ENCODE measurements at places on chromosomes 1 and 21.

DNA sequence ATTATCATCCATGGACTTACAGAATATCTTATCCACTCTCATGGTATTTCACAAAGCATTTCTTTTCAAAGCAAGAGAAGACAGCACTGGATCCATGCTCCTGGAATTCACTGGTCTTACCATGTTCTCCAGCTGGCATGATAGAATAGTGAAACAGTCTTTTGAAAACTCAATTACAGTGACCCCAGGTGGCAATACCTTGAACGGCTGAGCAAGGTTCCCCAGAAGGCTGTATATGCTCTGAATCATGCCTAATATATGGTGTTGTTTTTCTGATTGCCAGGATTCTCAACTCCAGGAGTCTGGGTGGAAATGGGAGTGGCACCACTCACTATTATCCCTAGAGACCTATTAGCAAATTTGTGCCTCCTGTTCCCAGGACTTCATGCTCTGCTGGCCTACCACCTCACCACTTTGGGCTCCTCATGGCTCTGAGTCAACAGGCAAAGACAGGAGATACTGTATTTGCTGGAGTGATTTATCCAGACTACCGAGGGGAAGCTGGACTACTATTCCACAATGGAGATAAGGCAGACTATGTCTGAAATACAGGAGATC, 87.6 kb downstream of the CATSPERE start:
- DNase-seq: no peak

GRCh38 chr1:53678507-53678906, 60.5 kb downstream of the GLIS1 start:
- DNase-seq: no peak

DNA sequence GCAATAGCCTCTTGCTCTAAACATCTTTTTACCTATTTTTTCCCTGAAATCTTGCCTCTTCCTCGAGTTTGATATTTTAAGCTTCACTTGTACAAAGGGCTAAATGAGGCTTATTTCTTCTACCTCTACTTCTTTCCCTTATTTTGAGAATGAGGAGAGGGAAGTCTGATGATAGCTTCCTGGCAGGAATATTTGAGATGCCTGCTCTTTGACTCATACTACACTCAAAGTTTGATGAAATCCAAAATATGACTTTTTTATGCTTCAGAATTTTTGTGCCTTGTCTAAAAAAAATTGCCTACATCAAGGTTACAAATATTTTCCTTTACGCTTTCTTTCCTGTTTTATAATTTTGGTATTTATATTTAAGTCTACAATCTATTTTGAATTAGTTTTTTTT, 624.4 kb upstream of the PLXNA2 start:
- DNase-seq: no peak

- no peak for DNase-seq
Measured at GRCh38 chr1:42732126-42732680, 7.8 kb downstream of the CLDN19 start.

DNA sequence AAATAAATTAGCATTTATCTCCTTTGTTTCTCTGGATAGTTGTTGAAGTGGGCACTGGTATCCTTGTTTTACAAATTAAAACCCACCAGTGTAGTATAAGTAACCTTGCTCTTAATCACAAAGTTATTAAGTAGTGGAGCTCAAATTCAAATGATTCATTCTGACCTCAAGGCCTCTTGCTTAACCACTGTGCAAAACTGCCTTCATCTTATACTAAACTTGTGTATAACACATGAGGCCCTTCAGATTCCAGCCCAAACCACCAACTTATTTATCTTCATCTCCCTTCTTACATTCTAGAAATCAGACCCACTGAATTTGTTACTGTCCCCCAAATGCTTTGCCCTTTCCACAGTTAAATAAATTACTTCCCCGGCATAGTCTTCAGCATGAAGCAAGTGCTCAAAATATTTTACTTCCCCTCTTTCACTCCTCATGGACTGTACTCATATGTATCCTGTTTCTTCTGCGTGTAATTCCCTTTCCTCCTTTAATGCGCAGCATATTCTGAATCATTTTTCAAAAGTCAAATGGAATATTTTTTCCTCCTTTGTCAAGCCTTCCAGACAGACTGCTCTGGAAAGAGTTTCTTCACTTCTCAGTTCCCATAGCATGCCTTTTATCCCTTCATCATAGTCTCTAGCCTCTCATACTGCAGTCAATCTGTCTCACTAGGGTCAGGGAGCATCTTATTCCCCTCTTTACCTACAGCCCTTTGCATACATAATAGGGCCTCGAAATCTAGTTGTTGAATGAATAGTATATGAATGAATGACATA, 19.0 kb upstream of the DNASE2B start:
- no peak for DNase-seq

DNA sequence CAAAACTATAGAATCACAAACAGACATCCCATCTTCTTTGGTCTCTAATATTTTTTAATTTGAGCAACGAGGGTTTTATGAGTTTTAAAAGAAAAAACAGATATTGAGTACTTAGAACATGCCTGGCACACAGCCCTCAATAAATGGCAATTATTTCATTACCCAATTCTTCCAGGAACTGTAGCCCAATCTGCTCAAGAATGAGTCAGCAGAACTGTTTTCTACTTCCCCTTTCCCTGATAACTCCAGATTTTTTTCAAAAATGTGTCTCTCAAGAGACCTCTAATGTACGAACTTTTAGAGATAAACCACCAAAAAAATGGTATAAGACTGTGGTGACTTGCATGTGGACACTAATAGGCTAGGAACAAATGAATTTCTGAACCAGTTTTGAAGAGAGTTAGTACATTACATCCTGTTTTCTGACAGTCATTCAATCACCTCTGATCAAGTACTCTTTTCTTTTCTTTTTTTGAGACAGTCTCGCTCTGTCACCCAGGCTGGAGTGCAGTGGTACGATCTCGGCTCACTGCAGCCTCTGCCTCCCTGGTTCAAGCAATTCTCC, 11.5 kb downstream of the ABL2 start:
- DNase-seq: no peak

DNA sequence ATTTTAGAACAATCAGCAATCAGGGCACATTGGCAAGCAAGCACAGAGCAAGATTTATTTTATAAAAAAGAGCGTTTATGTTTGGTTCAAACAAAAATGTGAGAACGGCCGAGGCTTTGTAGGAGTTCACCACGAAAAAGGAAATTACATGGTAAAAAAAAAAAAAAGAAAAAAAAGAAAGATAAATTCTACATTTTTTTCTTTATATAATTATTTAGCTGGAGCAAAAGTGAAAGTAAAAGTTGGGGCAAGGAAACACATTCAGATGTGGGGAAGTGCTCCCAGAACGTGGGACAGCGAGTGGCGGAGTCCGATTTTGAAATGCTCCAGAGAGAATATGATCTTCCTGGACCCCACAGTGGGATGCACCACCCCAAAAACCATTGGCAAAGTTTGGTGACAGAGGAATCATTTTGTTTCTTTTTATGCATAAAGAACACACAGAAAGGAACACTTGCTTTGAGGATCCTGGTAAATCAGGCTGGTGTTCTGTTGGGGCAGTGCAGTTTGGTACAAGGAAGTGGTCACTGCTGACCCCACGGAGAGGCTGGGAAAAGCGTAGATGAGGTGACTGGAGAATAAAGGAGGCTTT, 16.3 kb upstream of the ATP5PO start:
- DNase-seq: no peak

GRCh38 chr1:184061396-184062003, 10.0 kb downstream of the TSEN15 start:
- no peak for DNase-seq

- DNase-seq: no peak
Measured at GRCh38 chr1:10489291-10490055, 14.7 kb downstream of the PEX14 start.

DNA sequence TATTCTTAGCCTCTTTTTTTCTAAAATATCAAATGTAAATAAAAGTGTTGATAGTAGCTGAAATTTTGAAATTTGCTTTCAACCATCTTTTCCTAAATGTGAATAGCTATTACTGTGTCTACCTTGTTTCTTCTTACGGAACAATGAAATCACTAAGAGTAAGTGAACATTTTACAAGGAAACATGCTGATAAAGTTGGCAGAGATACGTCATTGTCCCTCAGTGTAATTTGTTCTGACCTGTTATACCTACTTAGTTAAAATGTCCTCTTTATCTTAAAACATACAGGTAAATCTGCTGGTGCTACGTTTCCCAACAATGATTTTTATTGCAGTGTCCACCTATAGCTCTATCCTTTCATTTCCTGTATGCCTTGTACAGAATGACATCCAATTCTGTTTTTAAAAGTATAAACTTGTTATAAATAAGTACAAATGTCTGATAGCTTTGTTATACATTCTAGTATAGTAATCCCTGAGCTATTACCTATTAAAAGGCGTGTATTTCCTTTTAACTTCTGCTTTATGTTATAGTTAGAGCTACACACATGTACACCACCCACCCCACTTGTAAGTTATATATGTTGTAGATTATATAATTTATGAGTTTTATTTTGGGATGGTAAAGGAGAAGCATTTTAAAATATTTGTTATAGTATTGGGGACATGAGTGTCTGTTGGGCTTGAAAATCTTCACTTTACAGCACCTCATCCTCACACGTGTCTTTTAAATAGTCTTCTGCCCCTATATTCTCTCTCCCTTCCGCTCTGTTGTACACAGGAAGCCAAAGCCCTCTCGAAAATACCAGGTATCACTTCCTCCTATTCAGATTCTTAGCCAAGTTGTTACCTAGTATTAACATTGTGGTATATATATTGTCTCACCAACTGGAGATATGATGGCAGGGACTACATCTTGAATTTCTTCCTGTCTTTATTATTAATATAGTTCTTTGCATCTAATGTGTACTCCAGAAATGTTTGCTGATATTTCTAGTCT, 25.2 kb downstream of the LAMC1 start:
- no peak for DNase-seq
